Hematopoietic multipotent progenitor cell treated with erythropoietin and hydrocortisone succinate and interleukin-3 and kit ligand, for 8 days (in vitro differentiated cells): ENCODE measurements at places on chromosomes 3 and 15.
A peak's percentile ranks its signal among the peaks of the same experiment; 100 is the strongest.

- DNase-seq: no peak
These were observed 439.1 kb downstream of the SHQ1 start for GRCh38 chr3:72408983-72409779.

DNA sequence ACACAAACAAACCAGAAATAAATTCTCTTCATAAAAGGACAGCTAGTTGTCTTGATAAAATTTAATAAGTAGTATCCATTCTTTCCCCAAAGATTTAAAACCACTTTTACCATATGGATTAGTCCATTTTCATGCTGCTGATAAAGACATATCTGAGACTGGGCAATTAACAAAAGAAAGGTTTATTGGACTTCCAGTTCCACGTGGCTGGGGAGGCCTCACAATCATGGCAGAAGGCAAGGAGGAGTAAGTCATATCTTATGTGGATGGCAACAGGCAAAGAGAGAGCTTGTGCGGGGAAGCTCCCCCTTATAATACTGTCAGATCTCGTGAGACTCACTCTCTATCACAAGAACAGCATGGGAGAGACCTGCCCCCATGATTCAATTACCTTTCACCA is 38.7 kb downstream of the C2CD4B start:
- no peak for DNase-seq

GRCh38 chr3:21752749-21753347 is 1.8 kb upstream of the ZNF385D start:
- DNase-seq: peak; percentile 48

DNA sequence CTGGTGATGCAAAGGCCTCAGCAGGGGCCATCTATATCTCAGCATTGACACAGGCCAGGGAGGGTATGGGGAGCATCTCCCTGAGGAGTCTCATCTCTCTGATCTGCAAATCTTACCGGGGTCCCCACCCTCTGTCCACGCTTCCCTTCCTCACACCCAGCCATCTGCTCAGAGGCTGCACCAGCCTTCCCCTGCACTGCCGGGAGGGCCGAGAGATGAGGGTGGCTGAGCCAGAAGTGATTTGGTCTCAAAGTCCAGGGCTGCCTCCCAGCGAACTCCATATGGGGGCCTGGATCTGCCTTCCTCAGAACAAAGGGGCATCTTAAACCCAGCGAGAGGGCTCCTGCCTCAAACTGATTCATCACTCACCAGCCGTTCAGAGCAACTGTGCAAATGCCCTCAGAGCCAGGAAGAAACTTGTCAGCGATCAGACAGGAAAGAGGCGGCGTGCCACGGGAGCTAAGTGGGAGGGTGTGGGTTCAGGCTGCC is 4.6 kb downstream of the IGDCC3 start:
- no peak for DNase-seq

DNA sequence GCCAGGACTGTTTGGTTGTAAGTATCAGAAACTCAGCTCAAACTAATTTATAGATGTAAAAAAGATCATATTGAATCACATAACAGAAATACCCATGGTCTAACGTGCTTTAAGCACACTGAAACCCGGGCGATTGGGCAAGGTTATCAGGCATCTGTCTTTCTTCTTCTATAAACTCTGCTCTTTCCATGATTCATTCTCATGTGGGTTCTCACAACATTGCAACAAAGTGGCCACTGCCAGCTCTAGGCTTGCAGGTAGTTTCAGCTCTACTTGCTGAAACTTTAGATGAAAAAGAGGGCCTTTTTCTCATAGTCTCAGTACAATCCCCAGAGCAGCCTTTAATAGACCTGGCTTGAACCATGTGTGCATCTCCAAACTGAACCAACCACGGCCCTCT is 456.1 kb downstream of the MFSD1 start:
- DNase-seq: no peak
